GM18507 (cell line): ENCODE measurements at places on chromosomes 2 and 18.

DNA sequence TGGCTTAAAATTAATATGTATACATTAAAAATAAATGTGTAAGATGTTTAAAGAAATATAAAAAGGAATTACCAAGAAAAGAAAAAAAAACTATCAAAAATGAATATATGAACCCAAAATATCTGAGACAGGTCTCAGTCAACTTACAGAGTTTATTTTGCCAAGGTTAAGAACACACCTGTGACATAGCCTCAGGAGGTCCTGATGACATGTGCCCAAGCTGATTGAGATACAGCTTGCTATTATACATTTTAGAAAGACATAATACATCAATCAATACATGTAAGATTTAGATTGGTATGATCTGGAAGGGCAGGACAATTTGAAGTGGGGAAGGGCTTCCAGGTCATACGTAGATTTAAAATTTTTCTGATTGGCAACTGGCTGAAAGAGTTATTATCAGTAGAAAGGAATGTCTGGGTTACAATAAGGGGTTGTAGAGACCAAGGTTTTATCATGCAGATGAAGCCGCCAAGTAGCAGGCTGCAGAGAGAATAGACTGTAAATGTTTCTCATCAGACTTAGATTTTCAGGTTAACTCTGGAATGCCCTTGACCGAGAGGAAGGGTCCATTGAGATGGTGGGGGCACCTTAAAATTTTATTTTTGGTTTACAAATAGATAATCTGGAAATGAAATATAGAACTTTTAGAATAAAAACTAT lies 74.7 kb downstream of the EXOC6B start:
- DNase-seq, result no peak

DNA sequence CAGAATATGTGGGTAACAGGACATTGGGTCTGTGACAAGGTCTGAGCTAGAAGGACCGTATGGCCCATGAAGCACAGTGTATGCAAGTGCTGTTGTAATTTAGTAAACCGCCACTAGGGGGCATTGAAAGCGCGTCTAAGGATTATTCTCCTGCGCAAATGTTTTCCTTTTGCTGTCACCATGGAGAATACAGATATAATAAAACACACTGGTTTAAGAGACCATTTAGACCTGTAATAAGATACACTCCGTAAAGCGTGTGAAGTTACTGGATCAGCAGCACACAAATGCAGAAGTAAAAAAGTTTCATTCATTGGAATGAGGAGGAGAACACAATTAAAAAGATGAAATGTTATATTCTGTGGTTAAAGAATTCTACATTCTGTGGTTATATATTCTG lies 272.4 kb downstream of the AGAP1 start:
- DNase-seq, result peak; percentile 18

DNA sequence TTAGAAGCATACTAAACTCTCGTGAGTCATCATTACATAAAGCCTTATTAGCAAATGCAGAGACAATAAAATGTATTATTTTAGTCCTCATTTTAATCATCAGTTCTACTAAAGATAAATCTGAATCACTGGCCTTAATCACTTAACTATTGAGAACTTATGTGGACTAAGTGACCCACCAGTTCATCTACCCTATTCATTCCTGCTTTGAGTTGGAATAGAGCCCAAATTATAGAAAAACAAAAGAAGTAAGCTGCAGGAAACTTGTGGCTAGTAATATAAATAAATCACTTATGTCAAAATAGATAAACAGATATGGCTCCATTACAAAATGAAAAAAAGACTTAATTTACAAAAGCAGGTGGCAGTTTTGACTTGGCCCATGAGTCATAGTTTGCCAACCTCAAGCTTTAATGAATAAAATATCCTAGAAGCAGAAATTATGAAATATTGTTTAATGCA lies 851.8 kb upstream of the CRIM1 start:
- no peak for DNase-seq

GRCh38 chr2:159185401-159186130 lies 100.9 kb downstream of the WDSUB1 start:
- DNase-seq, result peak; percentile 32

GRCh38 chr2:213934560-213934959 lies 476.3 kb upstream of the VWC2L start:
- peak; percentile 14 for DNase-seq

DNA sequence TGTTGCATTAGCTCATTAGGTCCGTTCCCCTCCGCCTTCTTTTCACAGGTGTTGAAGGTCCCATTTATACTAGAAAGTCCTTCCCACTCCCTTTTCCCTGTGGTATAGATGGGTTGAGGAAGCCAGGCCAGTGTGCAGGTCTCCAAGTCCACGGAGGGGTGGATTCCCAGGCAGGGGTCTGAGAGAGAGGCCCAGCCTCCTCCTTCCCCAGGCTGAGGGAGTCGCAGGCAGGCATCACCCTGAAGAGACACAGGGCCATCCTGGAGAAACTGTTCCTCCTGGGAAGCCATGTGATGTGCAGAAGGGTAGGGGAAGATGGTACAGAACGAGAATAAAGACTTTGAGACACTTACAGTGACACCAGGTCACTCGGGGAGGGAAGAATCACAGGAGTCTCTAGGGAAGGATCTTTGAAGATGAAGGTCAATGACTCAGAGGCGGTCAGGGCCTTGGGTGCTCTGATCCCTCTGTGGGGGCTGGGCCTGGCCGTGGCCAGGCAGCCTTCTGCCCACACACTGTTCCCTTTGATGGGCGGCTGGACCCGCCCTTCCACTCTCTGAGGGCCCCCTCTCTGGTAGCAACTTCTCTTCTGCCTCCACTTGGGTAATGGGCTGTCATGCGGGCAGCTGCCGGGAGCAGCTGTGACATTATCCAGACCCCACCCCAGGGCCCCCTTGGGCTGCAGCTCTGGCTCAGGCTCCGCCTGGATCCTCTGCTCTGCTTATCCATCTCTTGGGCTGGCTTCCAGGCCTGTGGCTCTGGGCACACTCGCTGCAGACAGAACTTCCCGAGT lies 45.1 kb downstream of the RHOB start:
- no peak for DNase-seq

- no peak for DNase-seq
These were observed 133.2 kb upstream of the GULP1 start for GRCh38 chr2:188158337-188159100.
